ENCODE measurements at places on chromosomes 13 and 19.
A peak's percentile ranks its signal among the peaks of the same experiment; 100 is the strongest.

DNA sequence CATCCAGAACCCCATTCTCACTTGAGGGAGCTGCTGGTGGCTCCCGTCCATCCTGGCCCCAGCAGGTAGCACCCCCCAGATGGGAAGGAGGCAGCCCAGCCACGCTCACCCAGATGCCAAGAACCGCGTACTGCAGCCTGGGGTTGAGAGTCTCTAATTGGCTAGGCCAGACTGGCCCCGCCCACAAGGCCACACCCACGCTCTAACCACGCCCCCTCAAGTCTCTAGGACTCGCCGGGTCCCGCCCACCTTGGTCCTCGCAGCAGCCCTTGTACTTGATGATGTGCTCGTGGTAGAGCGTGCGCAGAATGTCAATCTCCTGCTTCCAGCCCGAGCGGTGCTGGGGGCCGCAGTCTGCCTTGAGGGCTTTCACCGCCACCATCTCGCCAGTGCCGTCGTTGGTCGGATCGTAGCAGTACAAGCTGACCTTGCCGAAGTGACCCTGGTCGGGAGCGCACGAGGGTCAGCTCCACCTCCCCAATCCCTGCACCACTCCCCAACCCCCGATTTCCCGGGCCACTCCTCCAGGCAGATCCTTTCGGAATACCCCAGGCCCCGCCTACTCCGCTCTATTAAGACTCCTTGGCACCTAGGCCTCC is 14.5 kb upstream of the ICAM3 start:
- no peak for DNase-seq

- no peak for DNase-seq
These were observed 120.7 kb upstream of the SOX1 start for GRCh38 chr13:111946214-111946613.

DNA sequence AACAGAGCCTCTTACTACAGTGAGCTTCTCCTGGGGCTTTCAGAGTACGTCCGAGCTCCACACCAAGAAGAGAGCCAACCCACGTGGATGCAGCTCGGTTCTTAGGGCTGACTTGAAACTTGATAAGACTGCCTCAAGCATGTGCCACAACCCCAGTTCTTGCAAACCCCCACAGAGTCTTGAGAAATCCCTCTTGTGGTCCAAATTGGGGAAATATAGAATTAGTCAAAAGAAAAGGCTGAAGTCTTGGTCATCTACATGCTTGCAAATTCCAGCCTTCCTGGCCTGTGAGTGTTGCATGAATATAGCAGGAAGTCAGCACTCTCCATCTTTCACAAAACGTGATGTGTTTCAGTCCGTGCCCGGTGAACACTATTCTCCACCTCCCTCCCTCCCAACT is 95.2 kb downstream of the GGACT start:
- peak; percentile 12 for DNase-seq

DNA sequence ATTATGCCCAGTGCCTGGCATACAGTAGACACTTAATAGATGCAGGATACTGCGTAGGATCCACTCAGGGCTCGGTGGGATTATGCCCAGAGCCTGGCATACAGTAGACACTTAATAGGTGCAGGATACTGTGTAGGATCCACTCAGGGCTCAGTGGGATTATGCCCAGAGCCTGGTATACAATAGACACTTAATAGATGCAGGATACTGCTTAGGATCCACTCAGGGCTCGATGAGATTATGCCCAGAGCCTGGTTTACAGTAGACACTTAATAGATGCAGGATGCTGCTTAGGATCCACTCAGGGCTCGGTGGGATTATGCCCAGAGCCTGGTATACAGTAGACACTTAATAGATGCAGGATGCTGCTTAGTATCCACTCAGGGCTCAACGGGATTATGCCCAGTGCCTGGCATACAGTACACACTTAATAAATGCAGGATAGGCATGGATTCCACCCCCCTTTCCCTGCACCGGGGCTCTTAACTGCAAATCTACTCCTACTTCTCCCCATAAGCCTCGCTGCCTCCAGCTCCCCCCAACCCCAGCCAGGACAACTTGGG is 24.9 kb downstream of the SMIM24 start:
- no peak for DNase-seq

GRCh38 chr13:100347968-100348367 is 240.6 kb downstream of the GGACT start:
- DNase-seq: no peak

- no peak for DNase-seq
These were observed 221.0 kb downstream of the KLF12 start for GRCh38 chr13:73913079-73913740.

DNA sequence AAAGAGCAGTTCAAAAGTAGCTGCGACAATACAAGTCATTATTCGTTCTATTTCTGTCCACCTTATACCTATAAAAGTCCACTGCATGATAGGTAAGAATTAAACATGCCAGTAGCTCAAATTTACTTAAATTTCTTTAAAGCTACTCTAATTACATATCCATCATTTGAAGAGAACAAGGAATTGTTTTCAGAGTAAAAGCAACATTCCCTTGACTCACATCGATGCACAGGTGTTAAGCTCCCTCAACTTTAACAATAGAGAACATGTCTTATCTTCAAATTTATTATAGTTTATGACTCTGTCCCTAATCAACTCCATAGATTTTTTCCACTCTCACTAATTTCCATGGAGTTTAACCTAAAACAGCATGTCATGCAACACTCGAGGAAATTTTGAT is 157.5 kb upstream of the ATXN8OS start:
- no peak for DNase-seq

DNA sequence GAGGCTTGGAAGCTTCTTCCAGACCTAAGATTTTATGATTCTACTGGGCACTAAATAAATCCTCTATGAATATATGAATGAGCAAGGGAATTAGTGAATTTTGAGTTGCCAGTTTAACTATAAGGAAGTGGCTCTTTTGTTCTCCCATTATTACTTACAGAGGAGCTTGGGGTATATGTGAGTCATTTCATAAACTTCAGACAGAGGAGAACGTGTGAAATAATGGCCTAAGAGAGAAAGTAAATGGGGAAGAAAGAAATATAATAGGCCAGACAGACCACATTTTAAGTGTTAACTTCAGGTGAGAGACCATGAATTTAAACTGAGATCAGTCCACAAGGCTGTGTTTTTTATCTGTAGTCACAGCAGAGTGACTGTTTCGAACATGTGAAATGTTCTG is 570.9 kb downstream of the GPC6 start:
- no peak for DNase-seq

DNA sequence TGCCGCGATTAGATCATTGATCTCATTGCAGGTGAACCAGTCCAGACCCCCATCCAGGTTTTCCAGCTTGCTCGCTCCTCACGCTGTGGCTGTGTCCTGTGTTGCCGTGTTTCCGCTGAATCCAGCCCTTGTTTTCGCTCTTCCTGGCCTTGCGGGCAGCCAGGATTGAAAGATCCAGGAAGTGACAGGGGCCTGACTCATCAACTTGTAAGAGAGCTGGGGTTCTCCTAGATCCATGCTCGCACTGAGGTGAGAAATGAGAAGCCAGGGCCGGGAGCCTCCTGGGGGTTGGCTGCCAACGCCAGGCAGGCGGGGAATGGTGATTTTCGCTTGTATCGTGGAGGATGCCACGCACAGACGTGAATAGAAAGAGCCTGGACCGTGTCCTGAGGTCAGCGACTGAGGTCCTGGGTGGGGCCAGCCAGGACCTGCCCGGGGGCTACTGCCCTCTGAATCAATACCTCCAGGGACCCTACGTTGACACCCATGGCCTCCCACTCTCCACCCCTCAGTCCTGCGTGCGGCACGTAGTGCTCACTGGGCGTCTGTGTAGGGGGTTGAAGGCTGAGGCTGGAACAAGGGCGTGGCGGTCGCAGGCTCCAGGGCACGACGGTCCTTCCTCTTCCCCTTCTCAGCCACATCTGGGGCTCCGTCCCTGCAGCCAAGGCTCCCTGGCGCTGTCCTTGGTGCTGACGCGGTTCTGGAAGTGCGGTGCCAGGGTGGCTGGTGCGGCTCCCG is 7.3 kb upstream of the PTPRH start:
- peak; percentile 77 for DNase-seq

GRCh38 chr13:100211016-100211710 is 122.3 kb downstream of the PCCA start:
- DNase-seq: no peak

GRCh38 chr13:51636349-51636890 is 52.2 kb downstream of the WDFY2 start:
- DNase-seq: no peak

- DNase-seq: no peak
These were observed 278.4 kb upstream of the DACH1 start for GRCh38 chr13:72145383-72145782.

DNA sequence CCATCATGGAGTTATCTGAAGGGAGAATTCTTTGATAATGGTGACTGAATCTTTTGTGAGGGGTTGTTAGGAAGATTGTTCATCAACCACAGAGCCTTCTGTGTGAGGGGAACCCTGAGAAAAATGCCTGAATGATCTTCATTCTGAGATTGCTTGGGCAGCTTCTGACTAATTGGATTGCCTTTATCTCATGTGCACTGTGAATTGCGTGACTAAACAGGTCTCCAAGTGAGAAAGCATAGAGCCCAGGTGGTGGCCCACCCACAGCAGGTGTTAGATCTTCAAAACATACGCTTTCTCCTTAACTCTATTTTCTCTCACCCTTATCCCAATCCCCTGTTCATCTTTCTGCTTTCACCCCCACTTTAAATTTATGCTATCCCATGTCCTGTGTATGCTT is 58.3 kb downstream of the DOCK9 start:
- DNase-seq: no peak

DNA sequence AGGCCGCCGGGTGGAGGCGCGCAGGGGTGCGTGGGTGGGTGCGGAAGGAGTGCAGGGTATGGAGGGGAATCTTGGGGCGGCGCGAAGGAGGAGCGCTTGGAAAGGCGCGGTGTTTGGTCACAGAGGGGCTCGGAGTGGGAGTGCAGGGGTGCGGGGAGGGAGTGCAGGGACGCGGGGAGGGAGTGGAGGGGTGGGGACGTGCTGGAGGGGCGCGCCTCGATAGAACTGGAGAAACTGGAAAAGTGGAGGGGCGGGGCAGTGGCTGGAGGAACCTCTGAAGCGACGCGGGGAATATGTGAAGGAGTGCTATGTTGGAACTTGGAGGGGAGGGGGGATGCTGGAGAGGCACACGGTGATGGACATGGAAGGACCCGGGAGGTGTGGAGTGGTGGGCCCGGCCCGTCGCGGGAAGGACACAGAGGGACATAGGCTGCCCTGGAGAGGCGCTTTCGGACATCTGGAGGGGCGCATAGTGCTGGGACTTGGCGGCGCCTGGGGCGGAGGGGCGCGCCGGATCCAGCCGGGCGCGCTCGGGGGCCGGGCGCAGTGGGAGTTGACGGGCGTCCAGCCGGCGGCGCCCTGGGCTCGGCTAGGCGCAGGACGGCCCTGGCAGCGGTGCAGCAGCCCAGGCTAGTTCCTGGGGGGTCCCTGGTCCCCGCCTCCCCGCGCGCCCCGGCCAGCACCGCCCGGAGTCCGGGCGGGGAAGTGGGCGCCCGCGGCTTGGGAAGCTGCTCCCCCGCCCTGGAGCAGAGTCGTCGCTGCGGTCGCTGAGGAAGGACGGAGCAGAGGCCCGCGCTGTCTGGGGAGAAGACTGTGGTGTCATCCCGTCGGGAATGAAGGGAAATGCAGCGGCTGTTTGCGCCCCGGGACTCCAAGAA is 20.8 kb upstream of the SGCG start:
- no peak for DNase-seq

GRCh38 chr19:37654629-37655300 is 500 bp downstream of the ZFP30 start:
- no peak for DNase-seq

DNA sequence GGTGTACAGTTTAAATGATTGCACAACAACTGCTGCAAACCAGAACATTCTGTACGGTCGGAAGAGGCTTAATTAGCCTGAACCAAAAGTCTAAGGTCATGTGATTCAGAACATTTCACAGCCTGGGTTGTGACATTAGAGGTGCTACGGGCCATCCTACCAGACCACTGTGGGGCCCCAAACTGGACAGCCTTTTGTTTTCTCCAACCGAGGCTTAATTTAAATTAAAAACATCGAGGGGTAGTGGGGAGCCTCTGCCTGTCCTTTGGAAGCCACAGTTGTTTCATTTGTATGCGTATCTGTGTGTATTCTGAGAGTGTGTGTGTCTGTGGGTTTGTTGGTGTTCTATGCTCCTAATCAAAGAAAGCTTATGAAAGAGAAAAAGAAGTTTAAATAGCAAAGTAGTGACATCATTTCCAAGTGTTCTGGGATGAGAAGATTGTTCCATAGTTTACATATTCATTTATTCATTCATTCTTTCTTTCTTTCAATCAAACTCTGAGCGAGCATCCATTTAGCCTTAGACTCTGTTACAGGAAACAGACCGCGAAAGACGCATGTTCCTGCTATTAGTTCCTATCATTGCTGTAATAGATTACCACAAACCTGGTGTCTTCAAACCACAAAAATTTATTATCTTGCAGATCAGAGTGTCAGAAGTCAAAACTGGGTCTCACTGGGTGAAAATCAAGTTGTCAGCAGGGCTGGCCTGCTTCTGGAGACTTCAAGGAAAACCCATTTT is 444.8 kb downstream of the FOXO1 start:
- no peak for DNase-seq

DNA sequence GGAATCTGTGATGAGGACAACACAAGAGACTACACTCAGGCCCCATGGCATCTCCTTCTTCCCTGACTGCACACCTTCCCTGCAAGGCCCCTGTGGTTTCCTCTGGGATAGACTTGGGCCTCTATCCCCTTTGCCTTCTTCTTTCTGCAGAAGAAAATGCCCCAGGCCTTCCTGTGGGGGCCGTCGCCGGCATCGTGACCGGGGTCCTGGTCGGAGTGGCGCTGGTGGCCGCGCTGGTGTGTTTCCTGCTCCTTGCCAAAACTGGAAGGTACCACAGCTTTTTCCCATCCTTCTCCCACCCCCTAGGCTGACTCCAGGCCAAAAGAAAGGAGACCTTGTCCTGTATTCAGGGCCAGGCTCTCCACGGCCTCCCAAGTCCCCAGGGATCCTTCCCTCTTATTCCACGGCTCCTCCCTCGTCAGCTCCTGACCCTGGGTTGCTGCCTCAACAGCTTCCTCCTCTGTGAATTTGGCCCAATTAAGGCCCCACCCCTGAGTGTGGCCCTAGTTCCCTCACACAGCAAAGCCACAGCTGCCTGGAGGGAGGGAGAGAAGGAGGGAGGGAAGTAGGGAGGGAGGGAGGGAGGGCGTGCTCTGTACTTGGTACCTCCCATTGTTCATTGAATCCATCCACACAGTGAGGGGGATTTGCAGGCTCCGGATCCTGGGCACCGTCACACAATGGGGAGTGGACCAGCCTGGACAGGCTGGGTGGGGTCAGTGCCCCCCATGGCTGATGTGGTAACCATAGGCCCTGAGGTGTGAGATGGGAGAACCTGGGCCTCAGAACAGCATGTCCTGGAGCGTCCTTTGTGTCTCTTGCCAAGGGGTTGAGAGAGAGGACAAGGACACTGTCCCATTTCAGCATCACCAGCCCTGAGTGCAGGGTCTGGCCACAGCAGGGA is 12.5 kb downstream of the CEACAM3 start:
- DNase-seq: no peak

All from SIG-M5 (cell line).